Stimulated activated CD4-positive, alpha-beta T cell treated with anti-CD3 and anti-CD28 coated beads, TNF-alpha, amount 100 ng/mL, for 4 hours (primary cell): ENCODE measurements at places on chromosomes 6 and 20.

GRCh38 chr20:51759769-51760510, 8.2 kb downstream of the ATP9A start:
- no peak for DNase-seq

DNA sequence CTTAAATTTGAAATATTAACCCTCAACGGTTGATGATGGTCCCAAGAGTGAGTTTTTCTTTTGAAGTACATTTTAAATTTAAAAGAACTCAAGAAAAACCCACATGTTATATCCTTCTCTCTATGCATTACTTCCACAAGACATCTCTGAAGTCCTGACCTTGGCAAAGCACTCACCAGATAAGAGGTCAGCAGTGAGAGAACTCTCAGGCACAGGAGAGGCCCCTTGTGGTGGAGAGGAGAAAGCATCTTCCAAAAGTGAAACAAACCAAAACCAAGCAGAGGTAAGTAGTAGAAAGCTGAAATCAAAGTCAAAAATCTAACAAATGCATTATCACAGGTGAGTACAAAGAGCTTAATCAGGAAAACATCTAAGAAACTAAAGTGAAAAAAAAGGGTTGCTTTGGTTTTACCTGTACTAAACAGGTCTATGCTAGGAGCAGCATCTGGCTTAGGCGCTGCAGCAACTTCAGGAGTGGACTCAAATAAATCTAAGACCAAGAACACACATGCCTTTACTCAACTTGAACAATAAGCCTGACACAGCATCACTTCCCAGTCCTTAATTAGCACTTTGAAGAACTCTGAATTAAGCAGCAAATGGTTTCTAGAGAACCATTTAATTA, 80.5 kb downstream of the PRSS35 start:
- no peak for DNase-seq

GRCh38 chr6:141677598-141678211, 455.0 kb upstream of the GJE1 start:
- DNase-seq, result no peak

DNA sequence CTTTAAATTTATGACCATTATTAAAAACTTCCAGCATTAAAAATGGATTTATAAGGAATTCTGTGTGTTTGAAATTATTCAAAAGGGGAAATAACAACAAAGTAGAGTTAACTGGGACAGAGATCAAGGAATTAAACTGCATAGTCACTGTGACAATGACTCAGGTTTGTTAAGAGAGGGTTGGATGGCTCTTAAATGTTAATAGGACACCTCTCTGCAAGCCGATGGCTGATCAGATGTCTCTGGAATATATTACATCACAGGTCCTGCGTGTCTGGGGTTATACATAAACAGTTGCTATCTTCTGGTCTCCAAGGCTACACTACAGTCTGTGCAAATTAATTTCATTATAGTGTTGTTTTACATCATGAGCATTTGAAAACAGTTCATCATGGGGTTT, 574.3 kb downstream of the COL12A1 start:
- DNase-seq, result no peak

DNA sequence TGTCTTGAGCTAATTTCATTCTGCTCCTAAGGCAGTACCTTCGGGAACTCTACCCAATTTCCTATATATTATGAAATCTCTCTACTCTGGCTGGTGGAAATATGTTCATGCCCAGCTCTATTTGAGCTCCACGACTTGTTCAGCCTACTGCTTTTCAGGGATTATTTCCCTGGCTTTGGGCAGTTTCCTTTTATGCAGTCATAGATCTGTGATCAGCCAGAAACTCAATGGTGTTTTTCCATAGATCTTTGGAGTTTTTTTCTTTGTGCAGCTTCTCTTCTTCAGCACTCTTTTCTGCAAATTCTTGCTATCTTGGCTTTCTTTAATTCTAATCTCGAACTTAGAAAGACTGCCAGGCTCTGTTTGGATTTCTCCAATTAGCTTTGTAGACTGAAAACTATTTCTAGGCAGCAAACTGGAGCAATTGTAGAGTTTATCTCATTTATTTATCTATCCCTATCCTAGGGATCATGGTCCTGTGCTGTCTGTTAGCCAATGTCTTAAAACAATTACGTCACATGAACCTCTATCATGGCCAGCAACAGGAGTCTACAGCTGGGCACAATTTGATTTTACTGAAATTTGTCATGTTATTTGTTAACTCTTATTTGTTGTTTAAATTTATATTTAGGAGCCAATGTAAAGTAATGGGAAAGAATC, 328.4 kb downstream of the BCKDHB start:
- no peak for DNase-seq

GRCh38 chr20:18001131-18001921, 32.5 kb downstream of the MGME1 start:
- no peak for DNase-seq

DNA sequence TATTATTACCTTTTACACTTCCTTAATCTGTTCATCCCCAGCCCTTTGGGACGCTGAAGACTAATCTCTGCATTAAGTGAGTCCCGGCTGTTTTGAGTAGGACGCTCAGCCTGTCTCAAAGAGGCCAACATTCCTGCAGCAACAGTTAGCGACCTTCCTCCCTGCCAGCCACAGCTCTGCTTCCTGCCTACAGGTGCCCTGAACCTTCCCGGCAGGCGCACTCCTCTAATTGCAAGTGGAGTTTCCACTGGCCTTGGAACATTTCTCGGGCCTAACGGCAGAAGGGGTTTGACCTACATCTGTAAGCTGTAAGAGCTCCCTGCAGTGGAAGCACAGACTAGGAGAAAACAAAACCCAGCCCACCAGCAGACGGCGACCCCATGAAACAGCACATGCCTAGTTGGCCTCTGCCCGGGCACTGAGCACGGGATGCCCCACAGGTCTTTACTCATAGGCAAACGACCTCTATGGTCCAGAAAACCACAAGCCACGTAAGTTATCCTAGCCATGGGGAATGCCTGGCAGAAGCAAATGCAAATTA, 137.9 kb downstream of the DTNBP1 start:
- no peak for DNase-seq

GRCh38 chr20:12591949-12592470, 416.8 kb upstream of the SPTLC3 start:
- no peak for DNase-seq

GRCh38 chr20:36152261-36152660, 2.3 kb upstream of the EPB41L1 start:
- DNase-seq, result no peak

DNA sequence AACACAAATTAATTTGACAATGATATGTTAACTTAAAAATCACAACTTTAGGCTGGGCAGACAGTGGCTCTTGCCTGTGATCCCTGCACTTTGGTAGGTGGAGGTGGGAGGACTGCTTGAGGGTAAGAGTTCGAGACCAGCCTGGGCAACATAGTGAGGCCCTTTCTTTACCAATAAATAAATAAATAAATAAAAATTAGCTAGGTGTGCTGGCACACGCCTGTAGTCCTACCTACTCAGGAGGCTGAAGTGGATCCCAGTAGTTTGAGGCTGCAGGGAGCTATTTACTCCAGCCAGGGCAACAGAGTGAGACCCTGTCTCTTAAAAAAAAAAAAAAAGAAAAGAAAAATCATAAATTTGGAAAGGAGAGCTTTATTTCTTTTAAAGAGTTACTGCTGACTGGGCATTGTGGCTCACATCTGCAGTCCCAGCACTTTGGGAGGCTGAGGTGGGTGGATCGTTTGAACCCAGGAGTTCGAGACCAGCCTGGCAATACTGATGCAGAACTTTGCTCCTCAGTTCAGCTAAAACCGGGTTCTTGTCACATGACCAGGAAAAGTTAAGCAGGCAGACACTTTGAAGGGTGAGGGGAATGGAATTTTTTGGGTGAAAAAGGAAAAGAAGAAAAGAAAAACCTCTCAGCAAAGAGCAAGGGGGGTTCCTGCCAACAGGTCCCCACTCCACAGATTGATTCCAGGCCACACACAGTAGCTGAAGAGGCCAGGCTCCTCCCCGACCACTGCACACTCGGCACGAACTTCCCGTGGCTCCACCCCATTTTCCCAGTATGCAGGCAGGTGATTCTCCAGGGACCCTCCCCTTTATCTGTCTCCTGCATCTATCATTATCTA, 44.0 kb upstream of the DDR1 start:
- DNase-seq, result no peak

- no peak for DNase-seq
These were observed 87.5 kb upstream of the MPC1 start for GRCh38 chr6:166470029-166470862.

DNA sequence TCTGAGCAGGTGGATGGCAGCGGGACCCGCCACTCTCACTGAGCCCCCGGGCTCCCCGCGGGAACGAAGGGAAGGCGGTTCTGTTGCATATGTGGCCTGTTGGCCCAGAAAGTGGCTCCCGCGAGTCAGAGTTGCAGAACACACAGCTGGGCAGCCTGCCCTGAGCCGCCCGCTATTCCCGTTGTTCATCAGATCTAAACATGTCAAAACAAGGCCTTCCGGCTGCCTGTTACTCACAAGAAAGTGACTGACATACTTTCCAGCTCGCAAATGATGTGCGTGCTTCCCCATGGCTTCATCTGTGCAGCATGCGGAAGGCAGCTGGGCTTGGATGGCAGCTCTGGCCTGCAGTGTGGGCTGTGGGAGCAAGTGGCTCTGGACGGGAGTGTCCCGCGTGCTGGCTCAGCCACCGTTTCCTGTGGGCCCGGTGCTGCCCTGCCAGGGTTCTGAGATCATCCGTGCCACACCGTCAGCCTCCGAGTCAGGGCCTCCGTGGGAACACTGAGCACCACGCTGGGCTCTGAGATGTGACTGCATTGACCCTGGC, 227.3 kb downstream of the ERMARD start:
- DNase-seq, result no peak

- no peak for DNase-seq
These were observed 20.0 kb downstream of the FAM209B start for GRCh38 chr20:56552911-56553629.

GRCh38 chr6:71346334-71346694, 57.7 kb downstream of the OGFRL1 start:
- no peak for DNase-seq

DNA sequence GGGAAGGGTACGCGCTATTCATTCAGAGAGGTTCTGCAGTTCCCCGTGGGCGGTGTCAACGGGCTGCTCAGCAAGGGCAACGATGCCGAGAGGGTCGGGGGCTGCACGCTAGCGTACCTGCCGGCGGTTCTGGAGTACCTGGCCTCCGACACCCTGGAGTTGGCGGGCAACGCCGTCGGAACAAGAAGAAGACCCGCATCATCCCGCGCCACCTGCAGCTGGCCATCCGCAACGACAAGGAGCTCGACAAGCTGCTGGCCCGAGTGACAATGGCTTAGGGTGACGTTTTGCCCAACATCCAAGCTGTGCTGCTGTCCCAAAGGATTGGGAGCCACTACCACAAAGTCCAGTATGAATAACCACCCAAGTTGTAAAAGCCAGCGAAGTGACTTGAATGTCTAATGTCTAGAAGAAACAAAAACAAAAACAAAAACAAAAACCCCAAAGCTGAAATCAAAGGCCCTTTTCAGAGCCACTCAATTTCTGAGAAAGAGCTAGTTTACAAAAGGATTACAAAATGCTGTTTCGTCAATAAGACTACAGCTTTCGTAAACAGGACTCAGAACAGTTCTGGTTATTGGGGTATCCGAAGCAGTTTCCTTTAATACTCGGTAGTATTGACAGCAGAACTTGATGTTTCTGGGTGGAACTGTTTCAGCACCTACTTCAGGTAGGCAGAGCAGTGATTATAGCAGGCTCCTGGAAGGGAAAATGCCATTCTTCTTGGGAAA, 21.9 kb upstream of the SLC17A4 start:
- no peak for DNase-seq

- no peak for DNase-seq
These were observed 2.4 kb upstream of the GCLC start for GRCh38 chr6:53547166-53547810.

DNA sequence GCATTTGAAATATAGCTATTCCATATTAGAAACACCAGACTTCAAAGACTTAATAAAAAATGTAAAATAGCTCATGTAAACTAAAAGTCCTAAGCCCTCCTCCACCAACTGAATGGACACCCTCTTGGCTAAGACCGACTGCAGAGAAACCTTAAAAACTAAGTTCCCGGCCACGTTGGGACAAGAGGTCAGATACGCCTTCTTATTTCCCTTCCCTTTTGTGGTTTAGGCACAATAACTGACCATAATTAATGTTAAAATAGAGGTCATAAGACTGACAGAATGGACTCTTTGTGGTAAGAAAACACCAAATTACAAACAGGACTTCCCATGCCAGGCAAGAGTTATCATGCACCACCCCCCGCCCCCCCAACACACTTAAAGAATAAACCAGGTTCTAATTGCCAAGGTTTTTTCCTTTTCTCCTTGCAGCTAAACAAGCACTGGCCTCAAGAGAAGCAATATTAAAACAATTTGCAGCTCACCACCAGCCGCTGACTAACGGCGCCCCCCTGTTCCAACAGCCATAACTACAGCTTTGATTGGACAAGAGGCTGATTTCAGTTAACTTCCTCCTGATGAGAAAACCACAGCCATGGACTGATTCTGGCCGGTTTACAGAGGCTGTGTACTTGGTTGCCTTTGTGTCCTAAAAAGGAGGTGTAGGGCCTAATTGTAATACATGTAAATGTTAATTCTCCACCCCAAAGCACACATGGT, 10.7 kb upstream of the LAMP5 start:
- no peak for DNase-seq

GRCh38 chr20:54467622-54468021, 7.8 kb upstream of the DOK5 start:
- DNase-seq, result no peak

DNA sequence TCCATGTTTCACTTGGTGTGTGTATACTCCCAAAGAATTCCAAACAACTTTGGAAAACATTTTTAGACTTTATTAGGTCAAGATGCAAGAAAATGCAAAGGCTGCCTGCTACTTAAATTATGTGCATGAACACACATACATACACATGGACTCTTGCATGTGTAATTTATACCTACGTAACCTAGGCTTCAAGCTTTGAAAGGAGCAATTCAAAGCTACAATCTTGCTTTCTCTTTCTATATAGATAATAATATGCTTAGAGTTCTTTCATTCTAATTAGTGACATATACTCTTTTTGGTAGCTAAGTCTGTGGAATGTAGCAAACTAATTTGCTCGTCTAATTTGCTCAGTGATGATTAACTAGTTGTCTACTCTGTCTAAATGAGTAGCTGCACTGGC, 146.5 kb downstream of the EPHA7 start:
- no peak for DNase-seq

DNA sequence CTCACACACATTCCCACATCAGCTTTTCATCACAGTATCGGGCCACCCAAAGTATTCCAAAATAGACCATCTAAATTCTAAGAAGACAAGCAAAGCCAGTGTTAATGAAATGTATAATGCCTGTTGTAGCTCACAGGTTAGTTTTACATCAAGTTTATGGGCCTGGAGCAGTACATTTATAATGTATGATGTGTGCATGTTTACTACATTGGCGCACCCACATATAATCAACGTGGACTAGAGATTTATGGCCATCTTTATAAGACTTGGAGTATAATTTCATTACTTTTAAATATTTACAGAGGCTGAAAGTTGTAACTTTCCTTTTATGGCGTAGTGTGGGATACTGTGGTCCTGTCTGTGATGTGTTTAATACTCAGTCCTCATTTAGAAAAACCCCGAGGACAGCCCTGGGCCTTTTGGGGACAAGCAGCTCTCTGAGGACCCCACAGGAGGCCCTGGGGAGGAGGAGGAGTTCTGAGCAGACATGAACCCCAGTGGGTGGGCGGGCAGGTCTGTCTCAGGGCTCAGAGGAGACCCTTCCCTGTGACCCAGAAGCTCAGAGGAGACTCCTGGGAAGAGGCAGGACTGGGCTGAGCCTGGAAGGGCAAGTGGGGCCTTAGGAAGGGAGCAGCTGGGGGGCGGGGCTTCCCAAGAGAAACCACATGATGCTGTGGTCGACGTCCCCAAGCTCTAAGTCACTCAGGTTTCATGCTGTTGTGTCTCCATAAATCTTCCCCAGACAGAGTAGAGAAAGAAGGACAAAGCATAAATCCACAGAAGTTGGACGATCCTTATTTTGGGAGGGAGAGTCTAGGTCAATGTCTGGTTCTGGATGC, 232.1 kb downstream of the PREX1 start:
- DNase-seq, result no peak
